Activated naive CD8-positive, alpha-beta T cell treated with anti-CD3 and anti-CD28 coated beads, Interleukin-2, amount 50 U/mL, for 16 hours (primary cell): ENCODE measurements at places on chromosomes 11 and 22.

GRCh38 chr11:76524461-76524860, 79.6 kb downstream of the EMSY start:
- DNase-seq, result no peak

DNA sequence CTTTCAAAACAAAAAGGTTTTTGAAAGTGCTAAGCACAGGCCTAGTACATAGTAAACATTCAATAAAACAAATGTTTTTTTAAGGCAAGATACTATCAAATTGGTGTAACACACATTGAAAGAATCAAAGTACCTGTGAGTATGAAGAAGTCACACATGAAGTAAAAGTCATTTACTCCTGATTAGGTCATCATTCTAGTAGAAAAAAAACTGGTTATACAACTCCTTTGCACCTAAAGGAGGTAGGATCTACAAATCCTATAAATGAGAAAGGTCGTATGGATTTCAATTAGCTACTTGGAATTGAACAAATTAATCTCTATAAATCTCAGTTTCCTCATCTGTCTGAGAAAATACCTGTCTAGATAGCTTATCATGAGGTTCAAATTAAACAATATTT, 80.8 kb downstream of the SIK3 start:
- no peak for DNase-seq

- no peak for DNase-seq
Observed at GRCh38 chr11:100687054-100687629, at the start of gene ARHGAP42. ARHGAP42 (plus strand) TSS chr11:100687288; CDS start chr11:100687679, 391 bp downstream.

- no peak for DNase-seq
Observed at GRCh38 chr11:73228268-73229134, 10.4 kb downstream of the P2RY2 start.

DNA sequence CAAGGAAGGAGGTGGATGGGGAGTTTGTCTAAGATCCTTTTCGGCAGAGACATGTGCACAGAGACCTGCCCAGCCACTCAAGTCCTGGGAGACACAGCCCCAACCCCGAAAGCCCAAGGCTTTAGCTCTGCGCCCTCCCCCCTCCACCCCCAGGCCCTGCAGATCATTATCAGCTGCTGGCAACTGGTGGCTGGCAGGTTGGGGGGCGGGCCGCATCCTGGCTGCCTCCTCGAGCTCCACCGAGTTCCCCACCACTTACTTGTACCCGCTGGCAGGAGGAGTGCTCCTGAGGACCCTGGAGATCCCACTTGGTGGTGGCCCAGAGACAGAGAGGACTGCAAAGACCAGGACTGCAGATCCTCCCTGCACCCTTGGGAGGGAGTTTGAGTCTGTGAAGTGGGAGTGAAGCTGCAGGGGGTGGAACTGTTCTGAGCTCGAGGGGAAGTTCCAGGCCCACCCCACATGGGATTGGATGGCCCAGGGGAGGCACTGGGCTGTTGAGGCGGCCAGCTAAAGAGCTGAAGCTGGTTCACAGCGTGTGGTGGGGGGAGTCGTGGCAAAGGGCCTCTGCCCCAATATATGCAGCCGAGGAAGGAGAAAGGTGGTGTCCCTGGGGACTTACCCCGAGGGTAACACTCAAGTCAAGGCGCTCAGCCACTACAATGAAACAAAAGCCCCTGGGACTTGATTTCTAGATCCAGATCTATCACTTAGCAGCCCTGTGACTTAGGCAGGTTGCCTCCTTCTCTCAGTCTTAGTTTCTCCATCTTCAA, 19.9 kb upstream of the CCDC86 start:
- DNase-seq, result no peak

DNA sequence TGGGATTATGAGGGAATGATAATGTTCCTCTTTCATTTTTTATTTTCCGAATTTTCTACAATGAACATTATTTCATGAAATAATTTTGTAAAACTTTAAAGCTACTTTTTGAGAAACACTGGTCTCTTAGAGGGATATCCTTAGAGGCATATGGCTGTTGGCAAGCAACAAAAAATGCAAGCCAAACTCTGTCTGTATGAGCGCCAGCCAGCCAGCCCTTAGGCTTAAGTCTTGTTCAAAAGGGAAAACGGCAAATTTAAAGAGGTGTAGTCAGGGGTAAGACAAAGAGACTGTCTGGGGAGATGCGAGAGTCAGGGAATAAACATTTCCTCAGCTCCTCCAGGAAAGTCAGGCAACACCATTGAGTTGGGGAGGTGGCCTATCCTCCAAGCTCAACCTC, 22.5 kb downstream of the ASCC2 start:
- no peak for DNase-seq

GRCh38 chr11:68821670-68822069, 20.0 kb downstream of the CPT1A start:
- no peak for DNase-seq
